ENCODE measurements at places on chromosomes 7 and 10.

- DNase-seq = no peak
Observed at GRCh38 chr7:154388412-154388811, 336.2 kb downstream of the DPP6 start.

DNA sequence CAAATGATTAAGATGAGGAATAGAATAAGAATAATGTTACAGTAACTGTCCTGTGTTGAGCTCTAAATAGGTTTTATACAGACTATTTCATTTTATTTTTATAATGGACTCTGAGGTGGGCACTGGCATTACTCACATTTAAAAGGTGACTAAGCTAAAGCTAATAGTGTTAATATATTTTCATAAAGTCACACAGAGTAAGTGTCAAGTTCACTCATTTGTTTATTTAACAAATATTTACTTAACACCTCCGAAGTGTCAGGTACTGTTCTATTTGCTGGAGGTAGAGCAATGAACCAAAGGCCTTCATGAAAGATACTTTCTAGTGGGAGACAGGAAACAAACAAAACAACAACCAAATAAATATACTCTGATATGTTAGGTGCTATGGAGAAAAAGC lies 44.0 kb downstream of the ASB4 start:
- DNase-seq = no peak

- DNase-seq = no peak
Observed at GRCh38 chr7:133937786-133938185, 189.4 kb upstream of the LRGUK start.

- no peak for DNase-seq
Observed at GRCh38 chr10:24762966-24763623, 39.4 kb upstream of the ARHGAP21 start.

- DNase-seq = no peak
Observed at GRCh38 chr7:16702441-16702840, 51.1 kb upstream of the TSPAN13 start.
